ENCODE measurements at places on chromosomes 4 and X. TPM values are rescaled to one million over a fixed set of nuclear protein-coding genes. Genes with fewer than 3 reads are reported as not detected.

DNA sequence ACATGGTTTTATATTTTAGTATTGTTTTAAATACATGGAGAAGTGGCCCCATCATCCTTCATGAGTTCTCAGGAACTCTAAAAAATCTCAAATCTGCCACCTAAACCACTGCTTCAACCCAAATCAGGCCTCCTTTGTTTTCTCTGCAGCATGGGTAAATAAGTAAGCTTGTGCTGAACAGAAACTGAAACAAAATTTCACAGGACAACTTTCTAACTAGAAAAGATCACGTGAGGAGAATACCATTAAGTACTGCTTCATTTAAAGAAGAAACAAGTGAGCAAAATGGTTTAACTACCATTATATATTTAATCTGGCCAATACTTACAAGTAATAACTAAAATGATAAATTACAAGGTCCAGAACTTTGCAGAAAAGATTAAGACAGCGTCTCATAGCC is 2.5 kb downstream of the ARAP2 start:
- no peak for DNase-seq
- no peaks in the 10 kb centered on the region for H3K4me1 ChIP-seq
- no peaks in the 10 kb centered on the region for H3K27me3 ChIP-seq
- no peaks in the 10 kb centered on the region for H3K36me3 ChIP-seq

DNA sequence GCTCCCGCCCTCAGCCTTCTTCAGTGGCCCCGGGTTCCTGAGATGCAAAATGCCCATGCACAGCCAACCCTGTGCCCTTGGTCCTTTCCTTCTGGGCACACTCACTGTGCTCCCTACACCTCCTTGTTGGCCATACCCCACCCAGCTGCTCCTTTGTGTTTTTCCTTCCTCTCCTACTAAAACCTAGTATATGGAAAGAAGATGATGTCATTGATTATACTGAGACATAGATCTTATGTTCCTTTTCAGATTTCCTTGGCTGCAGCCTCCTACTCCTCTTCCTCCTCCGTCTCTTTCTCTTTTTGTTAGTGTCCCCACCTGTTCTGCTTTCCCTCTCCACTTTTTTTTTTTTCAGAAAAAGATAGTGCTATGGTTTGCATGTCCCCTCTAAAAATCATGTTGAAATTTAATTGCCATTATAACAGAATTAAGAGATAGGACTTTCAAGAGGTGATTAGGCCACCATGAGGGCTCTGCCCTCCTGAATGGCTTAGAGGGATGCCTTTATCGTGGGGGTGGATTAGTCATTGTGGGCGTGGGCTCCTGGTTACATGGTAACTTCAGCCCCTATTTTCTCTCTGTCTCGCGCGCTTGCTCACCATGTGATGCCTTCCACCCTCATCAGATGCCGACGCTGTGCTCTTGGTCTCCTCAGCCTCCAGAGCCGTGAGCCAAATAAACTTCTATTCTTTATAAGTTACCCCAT is 254.9 kb upstream of the GATB start:
- no peak for DNase-seq
- H3K36me3 ChIP-seq, result no peaks in the 10 kb centered on the region
- H3K4me1 ChIP-seq, result no peaks in the 10 kb centered on the region
- no peaks in the 10 kb centered on the region for H3K27me3 ChIP-seq
- H3K27ac ChIP-seq, result no peak overlapping the region

DNA sequence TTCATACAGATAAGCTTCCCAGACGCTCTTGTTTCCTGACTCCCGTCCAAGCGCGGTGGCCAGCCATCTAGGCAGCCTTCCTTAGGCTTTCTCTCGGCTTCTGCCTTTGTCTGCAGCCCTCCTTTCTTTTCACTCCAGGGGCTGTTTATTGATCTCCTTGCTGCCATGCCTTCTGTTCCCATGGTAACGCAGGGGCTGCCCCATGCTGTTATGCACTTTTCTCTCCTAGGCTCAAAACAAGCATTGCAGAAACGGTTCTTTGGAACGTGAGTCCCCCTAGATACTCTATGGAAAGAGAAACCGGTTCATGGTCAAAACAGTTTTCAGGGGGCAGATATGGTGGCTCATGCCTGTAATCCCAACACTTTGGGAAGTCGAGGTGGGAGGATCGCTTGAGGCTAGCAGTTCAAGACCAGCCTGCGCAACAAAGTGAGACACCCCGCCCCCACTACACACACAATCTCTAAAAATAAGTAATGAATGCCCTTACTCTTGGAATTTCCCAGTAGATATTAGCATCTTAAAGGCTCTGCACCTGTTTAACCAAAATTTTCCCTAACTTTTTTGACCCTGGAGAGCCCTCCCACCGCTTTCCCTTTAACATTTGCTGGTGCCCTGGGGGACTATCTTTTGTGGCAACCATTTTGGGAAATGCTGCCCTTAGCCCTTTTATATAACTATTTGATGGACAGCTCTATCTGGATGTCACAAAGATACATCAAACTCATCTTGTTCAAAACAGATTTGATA is 53.9 kb upstream of the ZNF157 start:
- no peak for DNase-seq
- H3K4me3 ChIP-seq, result no peak overlapping the region
- H3K4me1 ChIP-seq, result no peaks in the 10 kb centered on the region
- no peaks in the 10 kb centered on the region for H3K27me3 ChIP-seq

DNA sequence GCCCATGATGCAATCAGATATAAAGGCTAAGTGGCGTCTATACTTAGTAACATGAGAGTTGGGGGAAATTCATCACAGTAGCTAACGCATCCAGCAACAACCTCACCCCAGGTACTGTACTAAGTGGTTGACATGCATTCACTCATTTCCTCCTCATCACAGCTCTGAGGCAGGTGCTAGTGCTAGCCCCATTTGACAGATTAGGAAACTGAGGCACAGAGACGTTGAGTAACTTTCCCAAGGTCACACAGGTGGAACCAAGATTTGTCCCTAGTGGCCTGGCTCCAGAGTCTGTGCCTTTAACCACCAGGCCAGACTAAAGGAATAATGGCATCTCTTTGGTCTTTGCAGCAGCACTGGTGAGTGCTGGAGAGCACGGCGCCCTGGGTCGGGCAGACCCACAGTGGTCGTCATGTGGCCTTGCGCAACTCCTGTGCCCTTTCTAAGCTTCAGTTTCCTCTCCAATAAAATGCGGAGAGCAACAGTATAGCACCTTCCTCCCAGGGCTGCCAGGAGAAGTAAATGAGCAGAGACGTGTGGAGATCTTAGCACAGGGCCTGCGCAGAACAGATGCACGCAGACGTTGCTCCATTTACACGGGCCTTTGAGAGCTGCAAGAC is 186.4 kb downstream of the BCOR start:
- H3K36me3 ChIP-seq, result no peaks in the 10 kb centered on the region
- DNase-seq, result no peak
- H3K4me3 ChIP-seq, result no peak overlapping the region
- H3K4me1 ChIP-seq, result no peaks in the 10 kb centered on the region

- no peak for DNase-seq
- H3K36me3 ChIP-seq, result no peaks in the 10 kb centered on the region
- no peak overlapping the region for H3K4me3 ChIP-seq
- H3K27me3 ChIP-seq, result no peaks in the 10 kb centered on the region
- no peak overlapping the region for H3K27ac ChIP-seq
- H3K4me1 ChIP-seq, result no peaks in the 10 kb centered on the region
Measured at GRCh38 chrX:38260231-38260630, 39.6 kb upstream of the SRPX start.

- no peak for DNase-seq
- no peaks in the 10 kb centered on the region for H3K36me3 ChIP-seq
Measured at GRCh38 chr4:42843694-42844093, 48.8 kb upstream of the GRXCR1 start.

- H3K4me3 ChIP-seq, result no peak overlapping the region
- no peaks in the 10 kb centered on the region for H3K36me3 ChIP-seq
- DNase-seq, result peak; percentile 83
Measured at GRCh38 chr4:123555233-123555806, 158.7 kb downstream of the SPRY1 start.

DNA sequence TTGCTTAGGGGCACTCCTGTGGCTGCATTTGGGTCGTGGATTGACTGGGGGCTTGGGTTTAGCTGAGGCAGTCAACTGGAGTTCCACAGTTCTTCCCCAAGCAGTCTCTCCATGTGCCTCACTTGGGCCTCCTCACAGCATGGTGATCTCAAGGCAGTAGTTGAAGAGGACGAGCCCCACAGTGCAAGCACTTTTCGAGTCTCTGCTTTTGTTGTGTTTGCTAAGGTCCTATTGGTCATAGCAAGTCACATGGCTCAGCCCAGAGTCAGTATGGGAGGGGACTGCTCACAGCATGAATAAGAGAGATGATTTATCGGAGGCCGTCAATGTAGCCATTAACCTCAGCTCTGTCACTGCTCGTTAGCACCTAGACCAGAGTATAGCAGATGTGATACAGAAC is 29.7 kb downstream of the BMX start:
- no peaks in the 10 kb centered on the region for H3K4me1 ChIP-seq

DNA sequence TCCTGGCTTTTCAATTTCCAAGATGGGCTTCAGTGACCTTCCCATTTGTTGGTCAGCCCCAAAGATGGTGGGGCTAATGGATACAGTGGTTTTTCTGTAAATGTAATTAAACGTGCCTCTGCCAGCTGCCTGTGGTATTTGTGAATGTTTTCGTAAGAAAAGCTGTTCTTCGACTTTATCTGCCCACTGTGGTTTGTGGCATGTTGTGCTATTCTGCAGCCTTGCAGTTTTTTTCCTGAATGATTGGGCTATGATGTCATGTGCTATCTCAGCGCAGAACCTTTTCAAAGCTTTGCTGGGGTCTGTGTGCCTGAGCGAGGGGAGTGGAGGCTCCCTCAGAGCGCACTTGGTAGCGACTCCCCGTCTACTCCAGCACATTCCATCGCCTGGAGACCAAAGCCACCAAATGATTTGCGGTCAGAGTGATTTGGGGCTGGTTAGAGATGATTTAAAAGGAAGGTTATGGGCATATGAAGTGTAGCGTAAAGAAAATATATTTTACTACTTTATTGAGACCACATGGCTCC is 137.5 kb downstream of the PALLD start:
- H3K4me3 ChIP-seq, result no peak overlapping the region
- peaks cover 57% of the 10 kb centered on the region for H3K4me1 ChIP-seq
- peak; percentile 76 for DNase-seq

- H3K27ac ChIP-seq, result no peak overlapping the region
- H3K36me3 ChIP-seq, result no peaks in the 10 kb centered on the region
- H3K27me3 ChIP-seq, result no peaks in the 10 kb centered on the region
- H3K4me1 ChIP-seq, result no peaks in the 10 kb centered on the region
- DNase-seq, result peak; percentile 21
Measured at GRCh38 chr4:83644677-83645659, 109.1 kb downstream of the GPAT3 start.

DNA sequence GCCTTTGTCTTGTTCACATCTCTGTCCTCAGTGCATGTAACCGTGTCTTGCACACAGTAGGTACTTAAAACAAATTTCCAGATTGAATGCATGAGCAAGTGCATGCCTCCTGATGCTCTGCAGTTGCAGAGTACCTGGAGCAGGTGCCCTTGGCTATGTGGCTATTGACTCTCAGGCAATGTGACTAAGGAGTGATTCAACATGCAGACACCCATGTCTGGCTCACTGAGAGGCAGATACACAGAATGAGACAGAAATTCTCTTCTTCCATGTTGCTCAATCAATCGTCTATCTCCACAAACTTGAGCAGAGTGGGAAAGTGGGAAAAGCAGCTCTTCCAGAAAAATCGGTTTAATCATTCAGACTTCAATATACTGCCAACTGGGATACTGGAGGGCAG is 111.0 kb downstream of the CHRDL1 start:
- no peaks in the 10 kb centered on the region for H3K27me3 ChIP-seq
- no peaks in the 10 kb centered on the region for H3K4me1 ChIP-seq
- no peaks in the 10 kb centered on the region for H3K36me3 ChIP-seq
- H3K4me3 ChIP-seq, result no peak overlapping the region

- peaks cover 20% of the 10 kb centered on the region for H3K4me1 ChIP-seq
- no peaks in the 10 kb centered on the region for H3K36me3 ChIP-seq
- no peak overlapping the region for H3K4me3 ChIP-seq
- H3K27me3 ChIP-seq, result no peaks in the 10 kb centered on the region
Measured at GRCh38 chr4:101282076-101282844, 65.1 kb downstream of the PPP3CA start.

GRCh38 chr4:5753766-5754528 is 42.9 kb downstream of the EVC start:
- peaks cover 25% of the 10 kb centered on the region for H3K36me3 ChIP-seq
- H3K27me3 ChIP-seq, result no peaks in the 10 kb centered on the region
- no peak for DNase-seq
- no peak overlapping the region for H3K27ac ChIP-seq
- no peaks in the 10 kb centered on the region for H3K4me1 ChIP-seq
- no peak overlapping the region for H3K4me3 ChIP-seq

DNA sequence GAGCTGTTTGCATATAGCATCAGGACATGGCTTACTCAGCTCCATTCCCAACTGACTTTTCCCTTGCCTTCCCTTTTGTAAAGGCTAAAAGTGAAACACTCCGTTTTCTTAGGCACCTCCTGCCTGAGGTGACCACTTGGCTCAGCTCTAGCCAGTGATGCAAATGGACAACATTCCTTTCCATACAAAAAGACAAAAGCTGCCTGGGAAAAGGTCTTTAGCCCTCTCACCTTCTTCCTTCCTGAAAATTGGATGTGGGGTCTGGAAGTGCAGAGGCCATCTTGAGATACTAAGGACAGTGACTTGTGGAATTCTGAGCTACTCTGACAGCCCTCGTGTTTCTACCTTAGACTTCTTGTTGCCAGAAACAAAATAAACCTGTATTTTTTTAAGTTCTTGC is 27.7 kb upstream of the SFRP2 start:
- no peak overlapping the region for H3K27ac ChIP-seq
- no peak overlapping the region for H3K4me3 ChIP-seq
- no peaks in the 10 kb centered on the region for H3K4me1 ChIP-seq
- no peaks in the 10 kb centered on the region for H3K36me3 ChIP-seq
- H3K27me3 ChIP-seq, result no peaks in the 10 kb centered on the region
- no peak for DNase-seq

DNA sequence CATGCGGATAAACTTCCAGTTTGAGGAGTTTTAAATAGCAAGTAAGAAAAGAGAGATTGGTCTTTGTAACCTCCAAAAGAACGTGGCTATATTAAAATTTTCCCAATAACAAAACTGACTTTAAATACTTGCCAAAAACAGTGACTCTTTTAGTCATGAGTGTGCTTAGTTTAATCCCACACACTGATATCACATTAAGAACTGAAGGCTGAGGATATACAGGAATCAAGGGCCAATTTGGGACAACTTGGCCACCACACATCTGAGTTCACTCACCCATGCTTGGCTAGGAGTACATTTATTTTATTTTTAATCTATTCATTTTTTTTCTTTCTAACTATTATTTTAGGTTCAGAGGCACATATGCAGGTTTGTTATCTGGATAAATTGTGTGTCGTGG is 110.2 kb downstream of the APBB2 start:
- DNase-seq, result no peak

- no peaks in the 10 kb centered on the region for H3K4me1 ChIP-seq
- peaks cover 6% of the 10 kb centered on the region for H3K27me3 ChIP-seq
- H3K36me3 ChIP-seq, result no peaks in the 10 kb centered on the region
- no peak overlapping the region for H3K4me3 ChIP-seq
- DNase-seq, result no peak
- H3K27ac ChIP-seq, result no peak overlapping the region
Measured at GRCh38 chr4:13516315-13516860, 27.9 kb downstream of the NKX3-2 start.

- no peaks in the 10 kb centered on the region for H3K36me3 ChIP-seq
- no peak overlapping the region for H3K27ac ChIP-seq
- no peaks in the 10 kb centered on the region for H3K27me3 ChIP-seq
- no peak for DNase-seq
- H3K4me3 ChIP-seq, result no peak overlapping the region
- H3K4me1 ChIP-seq, result no peaks in the 10 kb centered on the region
Measured at GRCh38 chrX:48864210-48864609, 28.8 kb upstream of the PCSK1N start.

The GNRHR gene
- total RNA-seq, result not detected

The FGD1 gene
- total RNA-seq, result 3.6 TPM

The EXOC1L gene
- total RNA-seq, result not detected

The FGF13 gene
- 9.2 TPM for total RNA-seq

The EREG gene
- total RNA-seq, result under 0.01 TPM

The RPS3A gene
- total RNA-seq, result 2,942 TPM

The CETN2 gene
- total RNA-seq, result 64.7 TPM

Measured in thyroid gland (tissue), 4 donors.